ENCODE measurements at places on chromosomes 1 and 21. TPM values are rescaled to one million over a fixed set of nuclear protein-coding genes. Genes with fewer than 3 reads are reported as not detected.

GRCh38 chr1:95793893-95794292 lies 559.9 kb downstream of the RWDD3 start:
- H3K4me1 ChIP-seq: no peaks in the 10 kb centered on the region
- no peak overlapping the region for H3K4me3 ChIP-seq
- H3K27ac ChIP-seq: no peak overlapping the region
- DNase-seq: no peak
- H3K27me3 ChIP-seq: no peaks in the 10 kb centered on the region

Gene WNT2B
- total RNA-seq: 4.8 TPM

- no peaks in the 10 kb centered on the region for H3K36me3 ChIP-seq
- H3K4me1 ChIP-seq: no peaks in the 10 kb centered on the region
- H3K27me3 ChIP-seq: no peaks in the 10 kb centered on the region
Measured at GRCh38 chr1:194600716-194601115, 1414.3 kb upstream of the B3GALT2 start.

Gene MIXL1
- not detected for total RNA-seq

DNA sequence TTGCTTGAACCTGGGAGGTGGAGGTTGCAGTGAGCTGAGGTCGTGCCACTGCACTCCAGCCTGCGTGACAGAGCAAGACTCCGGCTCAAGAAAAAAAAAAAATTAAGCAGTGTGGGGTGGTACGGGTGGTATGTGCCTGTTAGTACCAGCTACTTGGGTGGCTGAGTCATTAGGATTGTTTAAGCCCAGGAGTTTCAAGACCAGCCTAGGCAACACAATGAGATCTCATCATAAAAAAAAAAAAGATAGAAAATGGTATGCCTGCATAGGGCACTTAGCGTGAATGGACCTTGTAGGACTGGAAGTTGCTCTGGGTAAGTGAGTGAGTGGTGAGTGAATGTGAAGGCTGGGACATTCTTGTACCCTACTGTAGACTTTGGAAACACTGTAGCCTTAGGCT lies 37.0 kb downstream of the TBCE start:
- no peak overlapping the region for H3K4me3 ChIP-seq
- no peaks in the 10 kb centered on the region for H3K27me3 ChIP-seq
- no peak overlapping the region for H3K27ac ChIP-seq
- no peaks in the 10 kb centered on the region for H3K4me1 ChIP-seq
- H3K36me3 ChIP-seq: no peaks in the 10 kb centered on the region

GRCh38 chr1:23824711-23825075 lies 536 bp downstream of the HMGCL start:
- DNase-seq: no peak
- H3K4me3 ChIP-seq: peak overlapping the region; percentile 77
- H3K36me3 ChIP-seq: peaks cover under 1% of the 10 kb centered on the region
- H3K27me3 ChIP-seq: no peaks in the 10 kb centered on the region
- H3K4me1 ChIP-seq: no peaks in the 10 kb centered on the region

Gene NBPF6
- total RNA-seq: not detected

Gene MPL
- total RNA-seq: not detected

GRCh38 chr1:32361674-32362473 lies 411 bp downstream of the FAM229A start:
- peaks cover 31% of the 10 kb centered on the region for H3K36me3 ChIP-seq
- DNase-seq: peak; percentile 82
- no peaks in the 10 kb centered on the region for H3K27me3 ChIP-seq
- H3K4me3 ChIP-seq: peak overlapping the region; percentile 68

Gene C1orf87
- total RNA-seq: not detected

- peaks cover 90% of the 10 kb centered on the region for H3K36me3 ChIP-seq
- no peaks in the 10 kb centered on the region for H3K4me1 ChIP-seq
- H3K27me3 ChIP-seq: no peaks in the 10 kb centered on the region
- H3K4me3 ChIP-seq: no peak overlapping the region
- DNase-seq: no peak
- no peak overlapping the region for H3K27ac ChIP-seq
Measured at GRCh38 chr1:205794011-205794730, 18.8 kb downstream of the SLC41A1 start.

DNA sequence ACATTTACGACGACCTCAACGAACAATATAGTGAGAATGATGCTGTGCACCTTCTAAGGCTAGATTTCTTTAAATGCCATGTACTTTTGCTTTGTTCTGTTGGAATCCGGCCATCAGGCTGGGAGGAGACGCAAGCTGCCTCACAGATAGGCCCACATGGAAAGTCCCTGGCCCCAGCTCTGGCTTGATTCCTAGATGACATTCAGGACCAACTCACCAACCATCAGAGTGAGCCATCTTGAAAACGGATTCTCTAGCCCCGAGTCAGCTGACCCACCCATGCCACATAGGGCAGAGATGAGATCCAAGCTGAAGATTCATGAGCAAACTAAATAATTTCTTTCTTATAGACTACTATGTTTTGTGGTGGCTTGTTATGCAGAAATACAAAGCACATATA lies 164.4 kb downstream of the ZNF281 start:
- H3K36me3 ChIP-seq: no peaks in the 10 kb centered on the region
- no peak overlapping the region for H3K4me3 ChIP-seq
- H3K4me1 ChIP-seq: no peaks in the 10 kb centered on the region
- no peaks in the 10 kb centered on the region for H3K27me3 ChIP-seq
- DNase-seq: no peak
- no peak overlapping the region for H3K27ac ChIP-seq

DNA sequence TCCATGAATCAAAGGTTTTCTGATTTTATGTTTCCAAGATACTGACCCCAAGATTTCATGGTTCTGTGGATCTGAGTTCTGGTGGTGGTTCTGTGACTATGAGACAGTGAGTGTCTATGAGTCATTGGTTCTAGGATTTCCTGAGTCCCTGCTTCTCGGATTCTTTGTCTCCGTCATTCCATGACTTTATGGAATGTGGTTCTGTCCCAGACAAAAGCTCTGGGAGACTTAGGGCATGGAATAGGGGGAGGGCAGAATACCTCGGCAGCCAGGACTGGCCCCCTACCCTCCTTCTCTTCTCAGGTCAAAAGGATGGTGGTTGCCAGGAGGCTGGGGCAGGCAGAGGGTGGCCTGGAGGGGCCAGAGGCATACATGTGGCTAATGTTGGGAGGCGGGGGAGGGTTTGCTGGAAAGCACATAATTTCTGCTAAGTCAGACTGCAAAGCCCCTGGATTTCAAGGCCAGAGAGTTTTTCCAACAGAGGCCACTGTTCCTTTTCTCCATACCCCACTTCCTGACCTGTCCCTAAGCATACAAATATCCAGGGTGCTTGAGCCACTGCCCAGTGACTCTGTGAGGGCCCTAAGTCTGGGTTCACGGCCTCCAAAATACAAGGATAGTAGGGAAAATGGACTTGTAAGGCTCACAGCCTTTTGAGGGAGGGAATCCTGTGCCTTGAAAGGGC lies 17.2 kb downstream of the CDCP2 start:
- H3K27me3 ChIP-seq: no peaks in the 10 kb centered on the region
- H3K4me1 ChIP-seq: no peaks in the 10 kb centered on the region

Gene DDR2
- 77.9 TPM for total RNA-seq

DNA sequence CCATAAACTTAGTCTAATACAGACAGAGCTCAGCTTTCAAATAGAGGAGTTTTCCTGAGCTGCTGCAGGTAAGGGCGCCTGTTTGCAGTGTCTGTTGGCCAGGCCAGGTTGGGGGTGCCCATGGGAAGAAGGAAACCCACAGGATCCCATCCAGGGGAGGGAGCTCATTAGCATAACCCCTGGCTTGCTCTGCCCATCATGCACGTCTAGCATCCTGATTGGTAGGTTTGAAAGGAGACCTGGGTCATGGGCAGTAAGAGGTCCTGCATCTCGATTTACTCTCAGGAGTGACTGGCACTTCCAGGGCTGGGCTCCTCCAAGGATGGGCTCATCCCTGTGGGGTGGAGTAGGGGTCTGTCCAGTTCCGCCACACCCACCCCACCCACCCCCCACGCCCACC lies 103.7 kb upstream of the CLDN14 start:
- no peaks in the 10 kb centered on the region for H3K4me1 ChIP-seq
- no peaks in the 10 kb centered on the region for H3K36me3 ChIP-seq
- H3K27me3 ChIP-seq: no peaks in the 10 kb centered on the region
- no peak for DNase-seq
- H3K27ac ChIP-seq: no peak overlapping the region
- no peak overlapping the region for H3K4me3 ChIP-seq

Gene GNG4
- total RNA-seq: not detected

GRCh38 chr1:248703674-248704073 lies 1.1 kb upstream of the OR14I1 start:
- H3K27ac ChIP-seq: no peak overlapping the region
- H3K4me3 ChIP-seq: no peak overlapping the region
- no peaks in the 10 kb centered on the region for H3K4me1 ChIP-seq
- H3K36me3 ChIP-seq: no peaks in the 10 kb centered on the region
- no peaks in the 10 kb centered on the region for H3K27me3 ChIP-seq

GRCh38 chr1:55203064-55203463 lies 12.1 kb downstream of the USP24 start:
- no peaks in the 10 kb centered on the region for H3K36me3 ChIP-seq
- H3K4me1 ChIP-seq: peaks cover 15% of the 10 kb centered on the region
- no peak overlapping the region for H3K4me3 ChIP-seq
- no peaks in the 10 kb centered on the region for H3K27me3 ChIP-seq
- H3K27ac ChIP-seq: no peak overlapping the region
- DNase-seq: no peak

DNA sequence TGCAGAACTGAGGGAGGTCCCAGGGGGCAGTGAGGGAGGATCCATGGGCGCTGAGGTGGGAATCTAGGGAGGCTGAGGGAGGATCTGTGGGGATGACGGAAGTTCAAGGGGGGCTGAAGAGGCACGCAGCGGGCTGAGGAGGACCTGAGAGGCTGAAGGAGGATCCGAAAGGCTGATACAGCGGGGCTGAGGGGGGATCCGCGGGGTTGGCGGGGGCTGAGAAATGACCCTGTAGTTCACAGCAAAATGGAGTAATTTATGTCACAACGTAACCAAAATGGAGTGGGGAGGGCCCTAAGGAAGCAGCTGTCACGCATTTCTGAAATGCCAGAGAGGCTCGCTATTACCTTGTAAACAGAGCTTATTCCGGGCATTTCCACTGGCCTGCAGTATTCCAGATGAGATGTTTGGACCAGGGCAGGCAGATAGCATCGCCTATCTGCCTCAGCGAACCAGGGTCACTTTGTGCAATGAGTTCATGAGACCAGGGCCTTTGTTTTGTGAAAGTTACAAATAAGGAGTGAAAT lies 926 bp upstream of the MRPL55 start:
- H3K27ac ChIP-seq: peak overlapping the region; percentile 89
- H3K4me3 ChIP-seq: peak overlapping the region; percentile 77
- DNase-seq: peak; percentile 64
- peaks cover 16% of the 10 kb centered on the region for H3K36me3 ChIP-seq

- peak overlapping the region; percentile 51 for H3K4me3 ChIP-seq
- no peaks in the 10 kb centered on the region for H3K27me3 ChIP-seq
- peak overlapping the region; percentile 65 for H3K27ac ChIP-seq
- peak; percentile 95 for DNase-seq
- H3K36me3 ChIP-seq: no peaks in the 10 kb centered on the region
- H3K4me1 ChIP-seq: peaks cover 3% of the 10 kb centered on the region
Measured at GRCh38 chr1:235883261-235883927, 16.7 kb upstream of the LYST start.

Gene CHRNB2
- not detected for total RNA-seq

GRCh38 chr1:223621312-223621734 lies 44.2 kb downstream of the CAPN8 start:
- no peak overlapping the region for H3K27ac ChIP-seq
- no peaks in the 10 kb centered on the region for H3K27me3 ChIP-seq
- H3K4me3 ChIP-seq: no peak overlapping the region
- no peak for DNase-seq
- no peaks in the 10 kb centered on the region for H3K4me1 ChIP-seq

Gene TMEM201
- total RNA-seq: 12.8 TPM

DNA sequence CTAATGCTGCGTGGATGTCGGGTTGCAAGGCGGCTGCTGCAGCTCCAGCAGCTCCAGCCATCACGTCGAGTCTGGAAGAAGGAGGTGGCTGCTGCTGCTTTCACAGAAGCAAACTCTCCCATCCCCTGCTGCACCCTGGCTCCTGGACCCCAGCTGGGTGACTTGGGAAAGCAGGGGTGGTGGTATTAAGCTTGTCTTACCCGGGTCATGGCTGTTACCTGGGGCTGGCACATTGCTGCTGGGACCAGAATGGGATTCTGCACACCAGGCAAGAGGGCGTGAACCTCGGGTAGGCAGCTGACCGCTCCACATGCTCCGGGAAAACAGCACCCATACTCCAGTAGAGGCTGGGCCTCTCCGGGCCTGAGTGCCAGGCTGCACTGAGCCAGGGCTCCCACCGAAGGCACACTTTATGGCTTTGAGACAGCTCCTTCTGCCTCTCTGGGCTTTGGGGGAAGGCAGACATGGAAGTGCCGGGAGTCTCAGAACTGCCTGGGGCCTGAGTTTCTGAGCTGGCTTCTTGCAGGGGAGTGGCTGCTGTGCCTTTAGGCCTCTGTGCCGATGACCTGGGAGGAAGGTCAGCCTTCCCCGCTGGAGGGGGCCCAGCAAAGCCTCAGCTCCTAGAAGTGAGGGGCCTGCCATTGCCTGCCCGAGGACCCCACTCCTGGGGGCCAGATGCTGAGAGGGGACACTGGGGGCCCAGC lies 1.2 kb downstream of the SMIM1 start:
- no peak overlapping the region for H3K4me3 ChIP-seq
- no peaks in the 10 kb centered on the region for H3K4me1 ChIP-seq
- DNase-seq: no peak
- no peaks in the 10 kb centered on the region for H3K27me3 ChIP-seq
- peak overlapping the region; percentile 52 for H3K27ac ChIP-seq

DNA sequence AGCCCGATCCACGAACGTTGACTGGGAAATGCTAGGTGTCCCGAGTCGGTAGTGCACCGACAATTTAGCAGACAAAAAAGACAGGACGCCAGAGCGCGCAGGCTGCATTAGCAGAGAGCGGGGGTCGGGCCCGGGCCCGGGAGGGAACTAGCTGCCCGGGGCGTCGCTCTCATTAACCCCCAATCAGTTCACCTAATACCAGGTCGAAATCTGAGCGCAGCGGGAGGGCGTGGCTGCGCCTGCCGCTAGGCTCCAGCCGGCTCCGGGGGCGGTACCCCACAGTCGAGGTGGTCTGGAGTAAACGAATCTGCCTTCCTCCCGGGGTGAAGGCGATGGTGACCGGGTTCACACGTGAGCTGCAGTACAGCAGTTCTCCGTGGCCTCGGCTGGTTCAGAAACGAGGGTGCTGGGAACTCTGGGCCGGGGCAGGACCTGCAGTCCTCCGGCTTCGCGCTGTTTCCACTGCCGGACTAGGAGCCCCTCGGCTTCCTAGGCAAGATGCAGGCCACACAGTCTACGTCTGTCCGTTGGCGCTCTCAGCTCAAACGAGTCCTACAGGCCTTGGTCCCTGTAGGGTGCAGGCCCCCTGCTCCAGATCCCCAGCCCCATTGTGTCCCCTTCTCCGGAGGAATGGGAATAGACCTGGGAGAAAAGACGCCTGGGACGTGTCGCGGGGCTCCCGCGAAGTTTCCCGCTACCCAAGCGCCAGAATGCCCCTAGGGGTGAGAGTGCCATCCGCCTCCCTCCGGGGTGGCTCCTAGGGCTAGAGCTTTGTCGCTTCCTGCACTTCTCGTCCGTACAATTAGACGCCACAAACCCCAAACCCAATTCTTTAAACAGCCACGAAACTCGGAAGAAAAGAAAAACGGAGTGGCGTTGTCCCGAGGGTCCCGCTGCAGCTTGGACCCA lies 2.0 kb downstream of the GFI1 start:
- H3K4me1 ChIP-seq: peaks cover 47% of the 10 kb centered on the region
- H3K36me3 ChIP-seq: no peaks in the 10 kb centered on the region
- H3K27ac ChIP-seq: no peak overlapping the region

- no peaks in the 10 kb centered on the region for H3K27me3 ChIP-seq
- no peaks in the 10 kb centered on the region for H3K36me3 ChIP-seq
- H3K27ac ChIP-seq: peak overlapping the region; percentile 97
- peak; percentile 71 for DNase-seq
Measured at GRCh38 chr1:23343221-23344110, 618 bp downstream of the HNRNPR start.

Gene ACTL8
- total RNA-seq: not detected

GRCh38 chr1:182658055-182658454 lies 26.3 kb downstream of the RGS8 start:
- H3K4me3 ChIP-seq: no peak overlapping the region
- no peaks in the 10 kb centered on the region for H3K36me3 ChIP-seq
- no peak for DNase-seq
- no peaks in the 10 kb centered on the region for H3K4me1 ChIP-seq
